AG09309 (cell line): ENCODE measurements at places on chromosomes 7 and 10.

GRCh38 chr7:2807845-2808772 is 36.0 kb downstream of the GNA12 start:
- DNase-seq, result no peak

DNA sequence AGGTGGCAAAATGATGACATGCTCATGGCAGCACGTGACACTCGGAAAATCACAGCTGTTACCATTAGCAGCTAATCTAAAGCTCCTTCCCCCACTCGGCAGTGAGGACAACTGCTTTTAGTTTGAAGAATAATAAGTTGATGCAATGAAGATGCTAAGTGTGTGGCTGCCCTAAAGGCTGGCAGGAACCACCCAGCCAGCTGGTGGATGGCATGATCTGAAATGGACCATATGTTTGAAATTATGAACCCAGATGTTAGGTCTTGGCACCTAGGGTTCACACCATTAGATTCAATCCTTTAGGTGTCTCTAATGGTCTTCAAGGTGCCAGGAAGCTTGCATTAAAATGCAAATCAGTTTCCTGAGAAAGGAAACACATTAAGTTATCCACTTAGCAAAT is 230.1 kb downstream of the WDR11 start:
- no peak for DNase-seq

GRCh38 chr7:11675163-11675562 is 156.8 kb downstream of the THSD7A start:
- no peak for DNase-seq

DNA sequence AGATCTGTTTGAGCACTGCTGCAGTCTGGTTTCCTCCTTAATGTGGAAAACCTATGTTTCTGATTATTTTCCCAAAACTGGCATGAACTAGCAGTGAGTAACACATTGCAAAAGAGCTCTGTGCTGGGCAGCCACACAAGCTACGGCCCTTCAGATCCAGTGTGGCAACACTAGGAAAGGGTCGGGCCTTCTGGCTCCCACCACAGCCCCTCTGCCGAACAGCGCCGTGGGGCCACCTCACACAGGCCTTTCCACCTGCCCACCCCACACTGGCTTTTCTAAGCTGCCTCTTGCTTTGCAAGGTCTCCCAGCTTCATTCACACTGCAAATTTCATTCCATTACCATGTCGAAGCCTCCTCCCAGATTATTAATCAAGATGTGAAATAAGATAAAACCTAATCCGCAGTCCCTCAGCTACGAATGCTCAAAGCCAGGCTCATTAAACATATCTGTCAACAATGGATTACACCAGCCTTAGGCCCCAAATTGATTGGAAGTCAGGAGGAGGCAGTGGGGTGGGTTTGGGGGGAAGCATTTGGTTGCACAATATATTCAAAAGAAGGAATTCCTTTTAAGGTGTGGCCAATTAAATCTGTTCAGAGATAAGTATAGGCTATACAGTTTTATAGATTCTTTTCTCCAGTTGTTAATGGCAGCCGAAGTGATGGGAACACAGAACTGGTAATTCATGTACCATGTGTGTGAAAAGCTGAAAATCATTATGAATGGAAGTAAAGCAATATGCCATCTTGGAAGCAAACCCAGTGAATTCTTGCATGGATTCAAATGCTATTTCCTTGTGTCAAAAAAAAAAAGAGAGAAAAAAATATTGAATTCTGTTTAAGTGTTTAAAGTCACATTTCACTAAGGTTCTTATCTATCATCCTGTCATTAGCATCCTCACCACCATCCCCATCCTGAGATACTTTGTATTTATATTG is 223.7 kb downstream of the MTERF1 start:
- peak; percentile 80 for DNase-seq

DNA sequence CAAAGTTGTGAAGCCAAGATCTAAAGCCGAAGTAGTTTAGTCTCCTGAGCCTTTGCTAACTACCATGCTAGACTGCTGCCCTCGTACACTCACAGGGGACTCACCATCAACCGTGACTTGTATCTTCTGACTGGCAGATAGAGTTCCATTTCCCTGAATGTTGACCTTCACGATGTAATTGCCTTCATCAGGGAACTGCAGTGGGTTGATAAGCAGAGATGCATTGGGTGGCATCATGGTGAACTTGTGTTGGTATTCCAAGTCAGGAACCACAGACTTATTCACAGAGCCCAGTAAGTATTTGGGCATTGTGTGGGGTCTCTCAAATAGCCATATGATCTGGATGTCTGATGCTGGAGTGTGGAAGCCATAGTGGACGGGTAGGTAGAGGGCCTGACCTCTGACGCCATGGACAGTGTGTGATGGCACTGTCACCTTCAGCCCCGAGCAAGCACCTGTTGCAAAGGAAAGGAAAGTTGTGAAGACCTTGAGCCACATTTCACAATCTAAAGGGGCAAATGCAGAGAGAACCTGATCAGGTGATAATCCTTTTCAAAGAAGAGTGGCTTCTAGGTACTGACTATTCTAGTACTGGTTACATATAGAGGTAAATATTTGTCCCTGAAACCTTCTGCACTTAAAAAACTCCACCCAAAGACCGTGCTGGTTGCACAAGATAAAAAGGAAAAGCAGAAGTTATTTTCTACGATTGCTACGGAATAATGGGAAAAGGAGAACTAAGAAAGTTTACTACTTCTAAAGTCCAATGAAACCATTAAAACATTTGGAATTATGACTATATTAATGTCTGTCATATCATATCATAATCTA is 7.1 kb downstream of the HEPACAM2 start:
- DNase-seq, result no peak
